ENCODE measurements at places on chromosomes 7 and 10.
A peak's percentile ranks its signal among the peaks of the same experiment; 100 is the strongest.

- DNase-seq = no peak
These were observed 135.7 kb upstream of the GDF10 start for GRCh38 chr10:47164126-47164799.

DNA sequence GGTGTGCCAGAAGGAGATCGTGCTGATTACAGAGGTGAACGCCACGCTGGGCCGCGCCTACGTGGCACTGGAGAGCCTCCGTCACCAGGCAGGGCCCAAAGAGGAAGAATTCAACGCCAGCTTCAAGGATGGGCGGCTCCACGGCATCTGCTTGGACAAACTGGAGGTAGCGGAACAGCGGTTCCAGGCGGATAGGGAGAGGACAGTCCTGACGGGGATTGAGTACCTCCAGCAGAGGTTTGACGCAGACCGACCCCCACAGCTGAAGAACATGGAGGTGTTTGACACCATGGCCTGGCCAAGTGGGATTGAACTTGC lies 12.1 kb upstream of the ATP6V0E2 start:
- DNase-seq = no peak

DNA sequence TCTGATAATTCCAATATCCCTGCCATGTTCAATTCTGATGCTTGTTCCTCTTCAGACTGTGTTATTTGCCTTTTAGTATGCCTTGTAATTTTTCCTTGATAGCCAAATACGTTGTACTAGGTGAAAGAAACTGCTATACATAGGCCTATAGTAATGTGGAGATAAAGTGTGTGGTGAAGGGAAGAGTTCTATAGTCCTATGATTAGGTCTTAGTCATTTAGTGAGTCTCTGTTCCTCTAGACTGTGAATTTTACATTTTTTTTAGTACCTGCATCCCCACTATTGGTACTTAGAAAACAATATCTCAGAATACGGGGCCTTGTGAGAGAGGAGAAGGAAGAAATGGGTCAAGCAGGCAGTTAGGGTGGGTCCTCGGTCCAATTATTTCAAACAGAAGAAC lies 59.6 kb upstream of the SEMA3E start:
- no peak for DNase-seq

DNA sequence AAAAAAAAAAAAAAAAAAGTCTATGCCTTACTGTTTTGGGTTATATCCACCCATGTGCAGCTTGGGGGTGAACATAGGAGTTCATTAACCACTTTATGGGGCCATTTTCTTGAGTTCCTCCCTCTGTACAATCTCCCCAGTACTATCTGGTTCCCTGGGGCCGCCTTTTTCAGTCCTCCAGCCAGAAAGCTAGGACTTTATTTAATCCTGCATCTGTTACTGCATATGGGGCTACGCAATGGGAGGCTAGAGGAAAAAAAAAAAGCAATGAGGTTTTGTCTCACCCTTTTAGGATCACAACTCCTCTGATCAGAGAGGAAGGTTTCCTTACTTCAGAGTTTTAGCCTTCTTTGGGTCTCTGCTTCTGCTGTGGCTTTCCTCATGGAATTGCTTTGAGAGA lies 51.0 kb downstream of the BTRC start:
- DNase-seq = no peak

DNA sequence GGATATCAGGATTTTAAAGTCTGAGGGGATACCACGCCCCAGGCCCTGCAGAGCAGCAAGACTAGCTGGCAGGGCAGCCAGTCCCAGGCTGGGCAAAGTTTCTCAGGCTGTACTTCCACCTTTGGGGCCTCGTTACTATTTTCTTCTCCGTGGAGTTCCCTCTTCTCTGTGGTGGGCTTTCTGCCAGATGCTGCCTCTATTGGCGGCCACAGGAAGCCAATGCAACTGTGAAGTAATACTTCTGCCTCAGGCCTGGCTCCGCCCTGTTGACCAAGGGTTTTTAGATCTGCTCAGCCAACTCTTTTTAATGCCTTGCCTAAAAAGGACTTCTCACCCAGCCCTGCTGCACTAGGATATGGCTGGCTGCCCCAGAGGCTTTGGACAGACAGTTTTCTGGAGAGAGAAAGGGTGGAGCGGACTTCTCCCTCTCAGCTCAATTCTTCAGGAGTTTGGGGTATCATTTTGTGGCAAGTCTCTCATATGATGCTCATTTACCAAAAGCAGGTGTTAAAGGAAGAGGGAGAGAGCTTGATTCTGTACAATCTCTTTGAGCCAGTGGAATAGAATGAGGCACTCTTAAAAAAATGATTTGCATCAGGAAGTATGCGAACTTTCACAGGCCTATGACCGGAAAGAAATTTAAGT lies 67.4 kb downstream of the HHEX start:
- DNase-seq = no peak

GRCh38 chr10:113965077-113965476 lies 78.6 kb upstream of the ADRB1 start:
- DNase-seq = no peak

DNA sequence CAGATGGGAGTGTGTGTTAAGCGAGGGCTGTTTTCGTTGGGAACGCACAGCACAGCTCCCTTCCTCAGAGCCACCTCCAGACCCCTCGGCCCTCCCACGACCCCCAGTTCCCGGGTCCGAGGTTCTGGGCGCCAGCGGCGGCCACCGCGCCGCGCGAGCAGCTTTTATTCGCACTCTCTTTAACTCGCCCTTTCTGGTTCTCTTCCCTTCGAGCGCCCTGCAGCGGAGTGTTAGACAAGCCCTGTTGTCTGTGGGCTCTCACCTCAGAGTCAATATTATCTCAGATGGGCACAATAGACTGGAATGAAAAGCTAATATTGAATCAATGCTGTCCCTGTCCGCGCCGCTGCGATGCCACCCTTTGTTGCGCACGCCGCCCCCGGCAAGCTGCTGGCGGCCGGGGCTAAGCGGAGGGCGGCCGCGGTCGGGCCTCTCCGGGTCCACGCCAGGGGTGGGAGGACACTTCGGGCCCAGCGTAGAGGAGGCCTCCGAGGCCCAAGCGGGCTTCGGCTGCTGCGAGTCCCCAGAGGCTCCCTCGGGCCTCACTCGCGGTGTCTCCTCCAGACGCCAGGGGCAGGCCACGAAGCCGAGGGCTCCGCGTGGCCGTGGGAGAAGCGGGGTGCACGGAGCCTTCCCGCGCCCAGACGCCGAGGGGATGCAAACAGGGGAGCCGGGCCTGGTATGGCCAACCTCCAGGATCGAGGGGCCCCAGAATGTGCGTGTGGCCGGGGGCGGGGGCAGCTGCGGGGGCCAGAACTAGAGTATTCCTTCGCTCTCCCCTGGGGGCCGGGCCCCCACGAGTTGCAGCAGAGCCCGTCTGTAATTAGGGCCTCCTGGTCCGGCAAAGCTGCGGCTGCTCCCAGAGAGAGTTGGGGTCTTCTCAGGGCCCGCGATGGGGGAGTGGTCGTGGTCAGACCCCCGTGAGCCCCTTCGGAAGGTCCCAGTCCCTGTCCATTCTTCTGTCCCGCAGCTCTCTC lies 7.9 kb upstream of the EMX2 start:
- no peak for DNase-seq

DNA sequence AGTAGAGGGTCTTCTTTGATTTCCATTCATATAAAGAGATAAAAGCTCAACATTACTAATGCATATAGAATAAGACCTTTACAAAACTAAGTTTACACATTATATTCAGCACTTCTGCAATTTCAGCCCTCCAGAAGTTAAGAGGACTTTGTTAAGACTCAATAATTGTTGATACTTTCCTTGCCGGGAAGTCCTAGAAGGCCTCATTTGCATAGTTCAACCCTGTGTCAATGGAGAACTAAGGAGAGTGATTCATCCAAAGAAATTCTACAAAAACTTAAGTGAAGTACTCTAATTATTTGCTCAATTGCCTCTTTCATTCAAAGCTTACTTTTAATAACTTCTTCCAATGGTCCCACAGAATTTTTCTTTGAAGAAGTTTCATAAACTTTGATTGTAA lies 1060.3 kb upstream of the CELF2 start:
- no peak for DNase-seq

DNA sequence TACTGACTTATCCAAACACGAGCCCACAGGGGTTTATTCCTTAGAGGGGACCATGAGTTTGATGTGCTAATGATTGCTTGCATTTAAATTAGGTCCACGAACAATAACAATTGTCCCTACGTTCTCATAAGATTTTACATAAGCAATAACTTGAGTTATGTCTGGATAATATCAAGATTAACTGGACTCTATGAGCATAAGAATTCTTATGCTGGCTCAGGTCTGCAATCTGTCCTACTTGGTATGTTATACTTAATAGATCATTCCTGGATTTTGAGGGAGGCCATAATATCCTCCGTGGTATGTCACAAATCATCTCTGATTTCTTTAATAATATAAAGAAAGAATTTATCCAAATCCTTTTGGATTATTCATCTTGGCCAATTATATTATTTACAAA lies 552.3 kb downstream of the KCNMA1 start:
- no peak for DNase-seq

DNA sequence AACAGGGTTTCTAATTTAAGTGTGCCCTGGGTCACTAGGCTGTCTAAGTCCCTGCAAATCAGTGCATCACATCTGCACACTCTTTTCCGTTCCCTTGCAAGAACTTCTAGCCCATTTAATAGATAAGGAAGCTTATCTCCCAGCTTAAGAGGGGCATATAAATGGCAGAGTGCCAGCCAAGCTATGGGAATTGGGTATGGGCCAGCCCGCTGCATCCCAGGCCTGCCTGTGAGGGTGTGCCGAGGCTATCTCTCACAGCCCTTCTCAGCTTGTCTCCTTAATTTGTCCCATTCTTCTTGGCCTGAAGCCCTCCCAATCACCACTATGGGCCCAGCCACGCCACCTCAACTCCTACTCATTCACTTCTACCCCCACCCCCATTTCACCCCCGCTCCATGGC lies 14.7 kb downstream of the AQP1 start:
- no peak for DNase-seq

GRCh38 chr7:5481241-5482019 lies 57.8 kb upstream of the TNRC18 start:
- DNase-seq = no peak

GRCh38 chr7:41763626-41764025 lies 60.7 kb upstream of the INHBA start:
- DNase-seq = no peak

DNA sequence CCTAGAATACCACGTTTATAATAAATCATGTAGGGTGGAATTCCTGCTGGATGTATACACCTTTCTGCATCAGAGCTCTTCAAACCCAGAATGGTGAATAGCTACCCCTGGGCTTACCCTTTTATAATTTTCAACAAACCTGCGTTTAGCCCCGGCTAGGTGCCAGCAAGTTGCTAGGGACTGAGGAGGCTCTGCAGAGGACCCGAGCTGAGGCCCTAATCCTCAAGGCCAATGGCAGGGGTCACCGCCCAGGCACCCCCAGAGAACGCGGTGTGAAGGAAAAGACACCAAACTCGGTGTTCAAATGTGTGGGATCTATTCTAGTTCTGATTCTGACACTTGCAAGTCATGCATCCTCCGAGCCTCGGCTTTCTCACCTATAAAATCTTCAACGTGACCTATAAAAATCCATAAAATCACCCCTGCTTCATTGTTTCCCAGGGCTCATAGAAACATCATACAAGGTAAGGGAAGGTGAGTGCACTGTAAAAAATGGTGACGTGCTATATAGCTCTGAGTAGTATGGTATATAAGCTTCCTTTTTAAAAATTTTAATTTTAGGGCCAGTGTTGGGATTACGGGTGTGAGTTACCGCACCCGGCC lies 2.5 kb upstream of the ANXA11 start:
- no peak for DNase-seq

DNA sequence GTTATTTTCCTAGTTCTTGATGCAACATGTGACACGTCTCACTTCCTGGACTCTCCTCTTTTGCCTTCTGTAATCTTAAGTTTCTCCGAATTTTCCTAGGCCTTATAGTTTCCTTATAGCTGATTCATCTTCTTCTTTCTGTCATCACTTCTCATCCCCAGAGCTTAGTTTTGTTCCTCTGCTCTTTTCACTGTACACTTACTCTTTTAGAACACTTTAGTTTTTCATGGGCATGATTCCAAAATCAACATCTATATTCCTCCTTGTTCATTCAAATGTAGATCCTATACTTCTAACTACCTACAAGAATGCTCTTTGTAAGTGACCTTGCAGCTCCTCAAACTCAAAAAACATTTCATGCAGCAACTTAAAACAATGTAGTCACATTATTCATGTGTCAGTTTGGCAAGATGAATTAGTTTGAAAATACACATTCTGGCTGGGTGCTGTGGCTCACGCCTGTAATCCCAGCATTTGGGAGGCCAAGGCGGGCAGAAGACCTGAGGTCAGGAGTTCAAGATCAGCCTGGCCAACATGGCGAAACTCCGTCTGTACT lies 13.1 kb upstream of the SLC26A3 start:
- no peak for DNase-seq

DNA sequence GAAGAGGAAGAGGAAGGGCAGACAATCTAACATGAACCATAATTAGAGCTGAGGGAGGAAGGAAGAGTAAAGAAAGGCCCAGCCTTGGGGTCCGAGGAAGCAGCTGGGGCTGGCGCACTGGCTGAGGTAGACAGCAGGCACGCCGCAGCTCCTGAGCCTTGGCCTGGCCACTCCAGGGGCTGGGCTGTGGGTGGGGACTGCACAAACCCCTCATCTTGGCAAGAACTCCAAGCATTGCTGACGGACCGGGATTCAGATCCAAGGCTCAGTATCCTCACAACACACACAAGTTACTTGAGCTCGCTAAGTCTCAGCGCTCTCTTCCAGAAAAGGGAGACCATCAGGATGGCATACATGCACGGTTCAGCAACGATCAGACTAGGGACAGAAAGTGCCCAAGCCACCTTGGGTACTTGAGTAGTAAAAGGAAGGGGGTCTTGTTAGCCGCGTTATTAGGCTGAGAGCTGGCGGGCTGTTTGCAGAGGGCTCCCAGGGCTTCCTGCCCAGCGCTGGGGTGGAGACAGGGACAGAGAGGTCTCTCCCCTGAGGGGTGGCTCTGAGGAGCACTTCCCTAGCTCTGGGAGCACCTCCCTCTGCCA lies 4.5 kb downstream of the TNS3 start:
- no peak for DNase-seq

- DNase-seq = no peak
These were observed 88.9 kb downstream of the CNNM2 start for GRCh38 chr10:103007017-103007416.

- peak; percentile 18 for DNase-seq
These were observed 453 bp downstream of the URGCP start for GRCh38 chr7:43905956-43906330.

GRCh38 chr10:89301232-89301631 lies 614 bp upstream of the IFIT2 start:
- DNase-seq = no peak

- DNase-seq = no peak
These were observed 146.9 kb upstream of the AKR1E2 start for GRCh38 chr10:4678951-4679671.

DNA sequence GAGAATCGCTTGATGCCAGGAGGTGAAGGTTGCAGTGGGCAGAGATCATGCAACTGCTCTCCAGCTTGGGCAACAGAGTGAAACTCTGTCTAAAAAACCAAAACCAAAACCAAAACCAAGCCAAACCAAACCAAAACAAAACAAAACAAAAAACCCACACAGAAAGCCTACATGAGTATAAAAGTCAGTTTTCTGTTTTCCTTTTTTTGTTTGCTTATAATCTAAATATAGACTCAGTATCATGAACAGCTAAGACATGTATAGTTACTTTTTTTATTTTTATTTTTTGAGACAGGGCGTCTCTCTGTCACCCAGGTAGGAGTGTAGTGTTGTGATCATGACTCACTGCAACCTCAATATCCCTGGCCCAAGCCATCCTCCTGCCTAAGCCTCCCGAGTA lies 16.8 kb upstream of the MTPN start:
- DNase-seq = no peak

Data from activated CD4-positive, alpha-beta T cell treated with anti-CD3 and anti-CD28 coated beads, Interleukin-2, amount 50 U/mL, for 1 hour (primary cell).